H9 (cell line): ENCODE measurements at places on chromosomes 5 and 9.

DNA sequence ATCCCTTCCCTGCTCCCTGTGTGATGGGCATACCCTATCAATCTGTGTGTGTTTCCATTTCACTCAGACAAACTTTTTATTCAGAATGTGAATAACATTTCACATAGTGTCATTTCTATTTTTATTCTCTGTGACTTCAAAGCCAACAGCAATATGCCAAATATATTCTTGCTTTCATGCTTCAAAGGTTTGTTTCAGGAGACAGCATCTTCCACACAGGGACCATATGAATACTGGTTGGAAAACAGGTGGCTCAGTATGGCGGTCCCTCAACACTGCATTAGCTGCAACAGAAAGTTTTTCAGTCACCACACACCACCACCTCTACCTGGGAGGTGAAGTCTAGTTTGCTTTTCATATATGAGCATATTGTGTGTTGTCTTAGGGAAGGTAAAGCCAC is 111.0 kb upstream of the PTPN3 start:
- DNase-seq = no peak

- no peak for DNase-seq
Measured at GRCh38 chr5:36683821-36684434, 77.5 kb downstream of the SLC1A3 start.

- DNase-seq = no peak
Measured at GRCh38 chr9:69221036-69221435, 47.0 kb downstream of the TJP2 start.

DNA sequence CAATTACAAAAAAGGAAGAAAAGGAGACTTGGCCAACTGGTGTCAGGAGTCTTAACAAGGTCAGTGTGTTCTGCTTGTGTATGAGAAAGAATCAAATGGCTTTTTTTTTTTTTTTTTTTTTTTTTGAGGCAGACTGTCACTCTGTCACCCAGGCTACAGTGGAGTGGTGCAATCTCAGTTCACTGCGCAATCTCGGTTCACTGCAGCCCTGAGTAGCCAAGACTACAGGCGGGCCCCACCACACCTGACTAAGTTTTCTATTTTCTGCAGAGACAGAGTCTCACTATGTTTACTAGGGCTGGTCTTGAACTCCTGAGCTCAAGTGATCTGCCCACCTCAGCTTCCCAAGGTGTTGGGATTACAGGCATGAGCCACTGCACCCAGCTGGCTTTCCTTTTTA is 3.1 kb upstream of the IL7R start:
- DNase-seq = no peak

- DNase-seq = no peak
Measured at GRCh38 chr5:102850503-102850902, 95.4 kb downstream of the PAM start.
